C1 segment of cervical spinal cord (tissue), 14 donors: ENCODE measurements at places on chromosomes 16 and 17.

GRCh38 chr17:17693253-17694168, 12.3 kb downstream of the RAI1 start:
- DNase-seq = peak; percentile 48

DNA sequence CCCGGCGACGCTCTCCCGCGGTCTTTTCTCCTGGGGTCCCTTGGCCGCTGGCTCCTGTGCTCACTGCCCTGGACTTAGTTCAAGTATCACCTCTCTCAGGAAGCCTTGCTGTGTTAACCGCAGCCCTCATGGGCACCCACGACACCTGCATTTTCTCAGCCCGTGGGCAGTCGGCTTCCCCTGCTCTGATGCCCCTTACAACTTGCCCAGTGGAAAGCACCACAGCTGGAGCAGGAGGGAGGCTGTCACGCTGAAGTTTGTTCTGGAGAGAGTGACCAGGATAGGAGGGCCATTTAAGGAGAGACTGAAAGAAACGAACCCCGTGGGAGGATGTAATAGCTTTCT, 395 bp downstream of the STXBP4 start:
- no peak for DNase-seq

DNA sequence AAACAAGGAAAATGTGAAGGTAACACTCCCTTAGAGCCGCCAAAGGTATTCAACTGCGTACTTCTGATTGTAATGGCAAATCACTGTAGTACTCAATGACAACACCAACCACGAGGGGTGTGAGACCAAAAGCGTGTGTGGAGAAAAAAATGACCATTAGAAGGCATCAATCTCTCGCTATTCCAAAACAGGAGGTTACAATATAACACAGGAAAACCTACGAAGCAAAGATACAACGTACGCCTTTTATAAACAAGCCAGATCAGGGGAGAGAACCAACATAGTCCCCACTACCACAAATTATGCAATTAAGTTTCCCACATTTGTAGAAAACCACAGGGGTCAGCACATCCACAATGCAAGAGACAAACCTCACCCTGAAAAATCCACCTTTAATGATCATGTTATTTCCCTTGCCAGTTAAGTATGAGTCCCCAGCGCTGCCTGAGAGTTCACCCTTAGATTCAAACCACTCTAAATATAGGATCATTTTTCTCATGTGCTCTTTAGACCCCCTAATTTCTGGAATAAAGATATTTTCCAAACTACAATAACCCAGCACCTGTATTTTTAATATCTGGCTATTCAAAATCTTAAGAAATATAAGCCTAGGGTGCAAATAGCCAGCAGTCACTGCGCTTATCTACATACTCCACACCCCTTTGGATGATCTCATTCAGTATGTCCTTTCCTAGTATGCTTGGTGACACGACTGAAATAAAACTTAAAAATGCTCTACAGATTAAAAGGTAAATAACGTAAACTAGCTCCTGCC, 12.4 kb downstream of the TEX14 start:
- DNase-seq = no peak

- no peak for DNase-seq
Measured at GRCh38 chr17:6000426-6000825, 69.8 kb upstream of the WSCD1 start.

DNA sequence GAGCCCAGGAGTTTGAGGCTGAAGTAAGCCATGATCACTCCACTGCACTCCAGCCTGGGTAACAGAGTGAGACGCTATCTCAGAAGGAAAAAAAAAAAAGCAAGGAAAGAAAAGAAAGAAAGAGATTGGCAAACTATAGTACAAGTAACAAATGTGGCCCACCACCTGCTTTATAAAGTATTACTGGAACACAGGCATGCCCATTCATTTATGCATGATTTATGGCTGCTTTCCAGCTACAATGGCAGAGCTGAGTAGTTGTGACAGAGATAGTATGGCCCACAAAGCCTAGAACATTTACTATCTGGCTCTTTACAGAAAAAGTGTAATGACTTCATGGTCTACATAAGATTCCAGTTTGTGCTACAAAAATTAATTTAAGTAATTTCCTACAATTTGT, 23.6 kb downstream of the C16orf87 start:
- no peak for DNase-seq

DNA sequence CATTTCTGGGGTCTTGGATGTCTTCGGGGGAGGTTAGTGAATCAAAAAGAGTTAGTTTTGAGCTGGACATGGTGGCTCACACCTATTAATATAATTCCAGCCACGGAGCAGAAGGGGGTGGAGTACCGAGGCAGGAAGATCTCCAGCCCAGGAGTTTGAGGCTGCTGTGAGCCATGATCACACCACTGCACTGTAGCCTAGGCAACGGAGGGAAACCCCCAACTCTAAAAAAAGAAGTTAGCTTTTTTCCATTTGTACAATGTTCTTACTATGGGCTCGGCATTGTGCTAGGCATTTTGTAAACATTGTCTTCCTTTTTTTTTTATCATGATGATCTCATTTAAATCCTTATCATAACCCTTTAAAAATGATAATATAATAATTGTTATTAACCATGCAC, 8.3 kb upstream of the SNF8 start:
- no peak for DNase-seq

GRCh38 chr17:56807723-56808122, 26.0 kb downstream of the C17orf67 start:
- DNase-seq = no peak

- no peak for DNase-seq
Measured at GRCh38 chr16:58026139-58026704, 668 bp downstream of the MMP15 start.

DNA sequence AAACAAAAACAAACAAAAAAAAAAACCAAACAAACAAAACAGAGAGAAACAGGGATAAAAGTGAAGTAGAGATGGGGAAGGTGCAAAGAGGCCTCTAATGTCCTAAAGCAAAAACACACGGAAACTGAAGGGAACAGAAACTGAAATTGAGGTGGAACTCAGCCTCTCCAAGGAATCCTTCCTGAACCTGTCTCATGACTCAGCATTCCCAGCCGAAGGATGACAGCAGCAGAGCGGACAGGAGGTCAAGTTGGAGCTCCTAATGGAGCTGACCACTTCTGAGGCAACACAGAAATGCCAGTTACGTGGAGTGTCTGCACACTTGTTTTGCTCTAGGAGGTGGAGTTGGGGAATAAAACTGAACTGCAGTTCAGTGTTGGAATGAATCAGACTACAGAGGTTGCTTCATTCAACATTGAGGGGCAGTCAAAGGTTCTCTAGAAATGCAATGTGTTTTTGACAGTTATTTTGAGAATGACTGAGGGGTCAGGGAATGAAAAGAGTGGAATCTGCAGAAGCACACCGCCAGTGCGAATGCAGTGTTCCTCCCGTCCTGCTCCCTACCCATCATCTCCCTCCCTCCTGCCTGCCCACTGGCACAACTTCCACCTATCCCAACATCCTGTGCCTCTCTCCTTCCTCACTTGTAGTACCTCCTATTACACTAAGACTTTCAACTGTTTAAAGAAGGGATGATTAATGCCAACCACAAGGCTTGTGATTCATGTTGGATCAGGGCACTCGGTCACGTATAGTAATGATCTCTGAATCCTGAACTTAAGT, 6.3 kb downstream of the UBE2O start:
- DNase-seq = no peak

GRCh38 chr16:1084971-1085370, 11.1 kb downstream of the C1QTNF8 start:
- no peak for DNase-seq

DNA sequence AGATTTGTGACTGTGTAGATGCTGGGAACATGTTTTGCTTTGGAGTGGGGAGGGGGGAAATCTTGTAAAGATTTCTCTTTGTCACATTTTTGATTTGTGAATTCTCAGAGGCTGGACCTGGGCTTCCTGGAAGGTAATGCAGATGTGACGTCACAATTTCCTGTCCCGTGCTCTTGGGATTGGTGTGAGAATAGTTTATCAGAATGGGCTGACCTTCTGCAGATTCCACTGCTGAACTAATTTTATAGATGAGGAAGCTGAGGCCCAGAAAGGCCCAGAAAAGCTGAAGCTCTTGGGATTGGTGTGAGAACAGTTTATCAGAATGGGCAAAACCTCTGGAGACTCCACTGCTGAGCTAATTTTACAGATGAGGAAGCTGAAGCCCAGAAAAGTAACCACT, 34.0 kb downstream of the HS3ST3B1 start:
- DNase-seq = no peak

GRCh38 chr16:72159386-72159785, 12.6 kb downstream of the PMFBP1 start:
- DNase-seq = no peak

GRCh38 chr17:75048249-75048878, 1.3 kb downstream of the KCTD2 start:
- no peak for DNase-seq

- no peak for DNase-seq
Measured at GRCh38 chr16:71883168-71883848, 674 bp downstream of the ZNF821 start.

GRCh38 chr16:56980792-56981724, 8.3 kb upstream of the NLRC5 start:
- DNase-seq = no peak

DNA sequence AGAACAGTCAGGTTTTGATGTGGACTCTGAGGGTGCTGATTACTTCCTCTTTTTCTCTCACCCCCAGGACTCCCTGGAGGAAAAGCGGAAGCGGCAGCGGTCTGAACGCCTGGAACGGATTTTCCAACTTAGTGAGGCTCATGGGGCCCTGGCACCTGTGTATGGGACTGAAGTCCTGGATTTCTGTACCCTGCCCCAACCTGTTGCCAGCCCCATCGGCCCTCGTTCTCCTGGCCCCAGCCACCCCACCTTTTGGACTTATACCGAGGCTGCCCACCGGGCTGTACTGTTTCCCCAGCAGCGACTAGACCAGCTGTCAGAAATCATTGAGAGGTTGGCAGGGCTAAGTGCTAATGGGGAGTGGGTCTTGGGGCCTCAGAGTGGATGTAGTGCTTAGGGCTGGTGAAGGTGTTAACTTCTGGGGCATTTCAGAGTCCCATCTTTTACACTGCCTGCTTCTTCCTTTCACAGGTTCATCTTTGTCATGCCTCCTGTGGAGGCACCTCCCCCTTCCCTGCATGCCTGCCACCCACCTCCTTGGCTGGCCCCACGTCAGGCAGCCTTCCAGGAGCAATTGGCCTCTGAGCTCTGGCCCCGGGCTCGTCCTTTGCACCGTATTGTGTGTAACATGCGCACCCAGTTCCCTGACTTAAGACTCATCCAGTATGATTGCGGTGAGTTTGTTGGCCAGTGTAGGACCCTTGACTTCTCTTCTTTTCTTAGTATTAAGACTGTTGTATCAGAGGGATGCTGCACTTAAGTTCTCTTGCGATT, 19.1 kb upstream of the PHKG2 start:
- no peak for DNase-seq

DNA sequence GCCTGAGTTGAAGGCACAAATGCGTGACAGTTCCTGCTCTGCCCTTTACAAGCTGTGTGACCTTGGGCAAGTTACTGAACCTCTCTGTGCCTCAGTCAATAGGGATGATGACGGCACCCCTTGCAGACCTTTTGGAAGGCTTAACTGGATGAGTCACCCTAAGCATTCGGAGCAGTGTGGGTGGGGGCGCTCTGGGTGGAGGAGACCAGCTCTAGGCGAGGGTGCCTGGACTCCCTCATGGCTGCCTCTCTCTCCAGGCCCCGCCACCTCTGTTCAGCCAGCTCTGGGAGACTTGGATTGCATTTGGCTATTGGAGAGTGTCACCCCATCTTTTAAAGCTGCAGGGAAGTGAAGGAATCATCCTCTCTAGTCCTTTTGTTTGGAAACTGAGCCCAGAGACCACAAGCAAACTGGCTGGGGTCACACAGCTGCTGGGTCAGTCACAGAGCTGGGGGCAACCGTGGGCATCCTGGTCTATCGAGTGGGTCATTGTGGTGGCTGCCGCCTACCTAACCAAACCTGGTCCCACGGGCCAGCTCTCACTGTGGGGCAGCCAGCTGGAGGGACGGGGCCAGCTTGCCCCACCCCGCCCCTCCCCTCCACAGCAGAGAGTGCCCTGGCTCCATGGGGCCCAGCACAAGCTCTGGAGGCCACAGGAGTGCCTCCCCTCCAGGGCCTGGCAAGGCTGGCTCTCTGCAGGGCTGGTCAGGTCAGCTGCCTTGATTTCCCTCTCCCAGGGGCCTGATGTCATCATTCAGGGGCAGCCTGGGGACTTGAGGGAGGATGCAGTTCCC, 20.2 kb upstream of the GSE1 start:
- no peak for DNase-seq

DNA sequence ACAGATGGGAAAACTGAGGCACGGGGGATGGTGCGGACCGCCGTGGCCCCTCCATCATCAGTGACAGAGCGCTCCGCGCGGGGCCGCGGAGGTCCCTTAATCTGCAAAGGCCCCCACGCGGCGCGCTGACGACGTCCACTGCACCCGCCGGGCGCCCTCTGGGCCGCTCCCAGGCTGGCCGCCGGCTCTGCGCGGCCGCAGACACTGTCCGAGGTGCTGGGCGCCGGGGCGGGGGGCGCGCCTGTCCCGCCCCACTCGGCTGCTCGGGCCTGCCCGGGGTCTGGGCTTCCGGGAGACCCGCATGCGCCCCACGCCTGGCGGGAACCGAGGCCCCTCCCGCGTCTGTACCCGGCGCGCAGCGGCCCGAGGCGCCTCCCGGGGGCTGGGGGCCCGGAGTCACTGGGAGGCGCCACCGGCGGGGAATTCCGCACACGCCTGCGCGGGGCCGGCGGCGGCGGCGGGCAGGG, 550 bp upstream of the RNF213 start:
- peak; percentile 14 for DNase-seq

DNA sequence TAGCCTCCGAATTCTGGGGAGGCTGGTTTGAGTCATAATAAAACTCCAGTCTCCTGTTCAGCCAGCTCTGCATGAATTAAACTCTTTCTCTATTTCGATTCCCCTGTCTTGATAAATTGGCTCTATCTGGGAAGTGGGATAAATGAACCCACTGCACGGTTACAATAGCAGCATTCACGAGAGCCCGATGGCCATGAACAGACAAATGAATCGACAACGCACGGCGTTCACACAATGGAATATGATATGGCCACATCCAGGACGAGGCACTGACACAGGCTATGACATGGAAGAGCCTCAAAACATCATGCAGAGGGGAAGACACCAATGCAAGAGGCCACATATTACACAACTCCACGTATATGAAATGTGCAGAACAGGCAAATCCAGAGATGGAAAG, 5.6 kb upstream of the CARD14 start:
- DNase-seq = no peak

DNA sequence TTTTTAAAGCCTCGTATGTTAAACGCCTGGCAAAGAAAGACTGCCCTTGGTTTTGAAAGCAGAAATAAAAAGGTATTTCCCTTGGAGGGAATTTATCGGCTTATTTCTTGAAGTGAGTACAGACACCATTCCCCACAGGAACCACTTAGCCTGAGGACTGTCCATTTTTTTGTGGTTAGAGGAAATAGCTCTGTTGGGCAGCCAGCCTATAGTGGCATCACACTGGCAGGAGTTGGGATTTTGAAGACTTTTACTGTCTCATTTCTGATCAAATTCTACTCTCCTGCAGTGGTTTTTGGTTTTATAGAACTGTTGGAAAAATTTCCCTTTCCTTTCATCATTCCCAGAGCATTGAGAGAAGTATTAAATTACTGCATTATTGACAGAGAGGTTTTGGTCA, 34.1 kb upstream of the CDC6 start:
- no peak for DNase-seq
